ENCODE measurements at places on chromosomes 5 and 9. TPM values are rescaled to one million over a fixed set of nuclear protein-coding genes. Genes with fewer than 3 reads are reported as not detected.

- DNase-seq: peak; percentile 85
Measured at GRCh38 chr9:78014776-78015175, 16.8 kb downstream of the GNAQ start.

DNA sequence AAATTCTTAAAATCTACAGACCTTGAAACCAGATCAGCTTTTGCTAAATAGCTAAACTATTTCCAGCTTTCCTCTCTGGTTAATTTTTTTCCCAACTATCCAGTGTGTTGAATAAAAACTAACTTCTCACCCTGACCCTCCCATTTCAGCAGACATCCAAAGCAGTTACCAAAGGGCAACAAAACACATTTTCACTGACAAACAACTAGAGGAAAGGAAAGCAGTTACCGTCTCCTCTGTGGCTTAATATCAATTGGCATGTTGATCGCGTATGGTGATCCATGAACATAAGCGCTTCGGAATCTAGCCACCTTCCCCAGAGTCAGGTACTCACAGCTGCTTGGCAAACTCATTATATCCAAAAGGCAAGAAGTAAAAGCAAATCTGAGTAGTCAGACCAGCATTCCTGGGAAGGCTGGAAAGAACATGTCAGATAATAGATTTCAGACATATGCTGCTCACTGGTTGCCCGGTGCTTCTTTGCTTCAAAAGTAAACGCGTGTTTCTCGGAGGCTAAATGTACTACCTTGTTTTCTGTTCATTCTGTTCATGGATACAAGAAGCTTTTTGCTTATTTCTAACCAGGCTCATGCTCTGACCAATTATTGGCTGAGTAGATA lies 463.4 kb downstream of the PDE4D start:
- DNase-seq: no peak

Gene FAM221B
- total RNA-seq: not detected

Gene GMCL2
- not detected for total RNA-seq

- DNase-seq: no peak
Measured at GRCh38 chr9:70147651-70148050, 104.0 kb downstream of the MAMDC2 start.

Gene OSMR
- total RNA-seq: 38.6 TPM

Gene AP3S1
- total RNA-seq: 108 TPM

GRCh38 chr5:40001796-40002195 lies 577.0 kb upstream of the DAB2 start:
- no peak for DNase-seq

Gene LRSAM1
- total RNA-seq: 22.2 TPM

DNA sequence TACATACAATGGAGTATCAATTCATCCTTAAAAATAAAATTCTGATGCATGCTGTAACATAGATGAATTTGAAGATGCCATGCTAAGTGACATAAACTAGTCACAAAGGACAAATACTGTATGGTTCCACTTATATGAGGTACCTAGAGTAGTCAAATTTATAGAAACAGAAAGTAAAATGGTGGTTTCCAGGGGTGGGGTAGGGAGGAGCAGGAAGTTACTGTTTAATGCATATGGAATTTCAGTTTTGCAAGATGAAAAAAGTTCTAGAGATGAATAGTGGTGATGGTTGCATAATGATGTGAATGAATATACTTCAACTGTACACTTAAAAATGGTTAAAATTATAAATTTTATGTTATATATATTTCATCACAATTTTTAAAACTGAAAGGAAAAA lies 57.3 kb upstream of the FNIP1 start:
- DNase-seq: no peak

DNA sequence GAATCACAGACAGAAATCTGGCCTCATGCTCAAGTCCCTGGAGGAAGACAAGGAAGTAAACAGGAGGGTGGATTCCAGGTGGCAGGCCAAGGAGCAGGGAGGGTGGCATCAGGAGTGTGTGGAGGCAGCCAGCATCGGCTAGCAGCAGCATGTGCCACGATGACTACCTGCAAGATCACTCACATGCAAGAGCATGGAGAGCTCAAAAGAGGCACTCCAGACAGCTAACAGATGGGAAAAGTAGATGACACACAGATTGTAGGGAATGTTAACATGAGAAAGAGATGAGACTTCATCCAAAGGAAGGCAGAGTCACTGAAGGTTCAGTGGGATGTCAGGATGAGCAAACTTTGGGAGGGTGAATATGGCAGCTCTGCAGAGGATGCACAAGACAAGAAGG lies 104.3 kb downstream of the SEMA5A start:
- no peak for DNase-seq

- DNase-seq: no peak
Measured at GRCh38 chr5:371811-372555, 50.5 kb downstream of the AHRR start.

DNA sequence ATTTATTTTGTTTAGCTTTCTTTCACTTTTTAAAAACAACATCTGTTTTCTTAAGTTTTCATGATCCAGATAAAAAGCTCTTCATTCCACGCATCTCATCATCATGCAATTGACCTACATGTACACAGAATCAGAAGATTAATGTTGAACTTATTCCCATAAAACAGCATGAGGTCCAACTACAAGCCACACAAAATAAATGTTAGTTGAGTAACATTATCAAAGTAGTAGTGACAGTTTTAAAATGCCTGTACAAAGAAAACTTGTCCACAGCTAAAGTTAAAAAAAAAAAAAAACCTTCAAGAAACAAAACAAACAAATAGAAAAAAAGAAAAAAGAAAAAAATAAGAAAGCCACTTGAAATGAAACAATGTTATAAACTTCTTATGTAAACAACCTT lies 846.3 kb downstream of the TLE1 start:
- no peak for DNase-seq

- DNase-seq: no peak
Measured at GRCh38 chr5:178849316-178849715, 10.4 kb upstream of the ZNF354B start.

Gene CCDC180
- 3.5 TPM for total RNA-seq

DNA sequence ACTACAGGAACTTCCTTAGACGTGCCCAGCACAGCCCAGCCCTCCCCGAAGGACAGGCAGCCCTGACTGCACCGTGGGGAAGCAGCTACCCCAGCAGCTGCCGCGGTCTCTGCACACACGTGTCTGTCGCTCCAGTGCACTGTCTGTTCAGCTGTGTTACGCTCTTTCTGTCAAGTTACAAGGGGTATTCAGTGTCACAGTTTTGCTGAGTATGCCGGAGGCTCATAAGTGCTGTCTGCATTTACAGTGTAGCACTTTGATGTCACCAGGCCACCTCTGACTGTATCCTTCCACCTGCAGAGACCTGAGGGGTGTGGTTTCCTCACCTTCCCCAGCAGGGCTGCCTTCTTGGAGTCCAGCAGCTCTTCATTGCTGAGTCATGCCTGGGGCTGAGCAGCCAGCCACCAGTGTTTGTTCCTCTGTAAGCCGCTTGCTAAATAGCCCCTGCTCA lies 126.8 kb downstream of the EHMT1 start:
- DNase-seq: peak; percentile 36

Gene TEX48
- total RNA-seq: not detected

- no peak for DNase-seq
Measured at GRCh38 chr5:57770039-57770438, 287.4 kb upstream of the ACTBL2 start.

- DNase-seq: no peak
Measured at GRCh38 chr9:19114680-19115270, 12.1 kb upstream of the HAUS6 start.

DNA sequence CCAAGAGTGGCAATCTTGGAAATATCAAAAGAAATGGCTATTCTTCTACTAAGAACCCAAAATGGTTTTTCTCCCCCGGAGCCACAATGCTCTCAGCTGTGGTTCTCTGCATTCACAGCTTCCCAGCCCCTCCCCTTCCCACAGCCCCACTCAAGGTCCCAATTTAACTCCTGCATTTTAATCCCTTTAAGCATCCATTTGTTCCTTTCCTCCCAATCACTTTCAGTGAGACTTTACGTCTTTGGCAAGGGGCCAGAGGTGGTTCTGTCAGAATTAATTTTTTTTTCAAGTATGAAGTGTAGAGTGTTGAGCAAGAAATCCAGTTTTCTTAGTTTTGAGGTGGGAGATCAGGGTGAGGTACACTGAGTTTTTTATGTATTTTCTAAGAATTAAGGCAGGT lies 256.9 kb downstream of the GLIS3 start:
- no peak for DNase-seq

Gene IL9
- not detected for total RNA-seq

GRCh38 chr9:125652233-125652594 lies 54.8 kb downstream of the MAPKAP1 start:
- no peak for DNase-seq

- no peak for DNase-seq
Measured at GRCh38 chr9:74557571-74557970, 60.4 kb downstream of the RORB start.

- no peak for DNase-seq
Measured at GRCh38 chr9:17219261-17219660, 84.4 kb downstream of the CNTLN start.

Gene SLC28A3
- total RNA-seq: 0.29 TPM

DNA sequence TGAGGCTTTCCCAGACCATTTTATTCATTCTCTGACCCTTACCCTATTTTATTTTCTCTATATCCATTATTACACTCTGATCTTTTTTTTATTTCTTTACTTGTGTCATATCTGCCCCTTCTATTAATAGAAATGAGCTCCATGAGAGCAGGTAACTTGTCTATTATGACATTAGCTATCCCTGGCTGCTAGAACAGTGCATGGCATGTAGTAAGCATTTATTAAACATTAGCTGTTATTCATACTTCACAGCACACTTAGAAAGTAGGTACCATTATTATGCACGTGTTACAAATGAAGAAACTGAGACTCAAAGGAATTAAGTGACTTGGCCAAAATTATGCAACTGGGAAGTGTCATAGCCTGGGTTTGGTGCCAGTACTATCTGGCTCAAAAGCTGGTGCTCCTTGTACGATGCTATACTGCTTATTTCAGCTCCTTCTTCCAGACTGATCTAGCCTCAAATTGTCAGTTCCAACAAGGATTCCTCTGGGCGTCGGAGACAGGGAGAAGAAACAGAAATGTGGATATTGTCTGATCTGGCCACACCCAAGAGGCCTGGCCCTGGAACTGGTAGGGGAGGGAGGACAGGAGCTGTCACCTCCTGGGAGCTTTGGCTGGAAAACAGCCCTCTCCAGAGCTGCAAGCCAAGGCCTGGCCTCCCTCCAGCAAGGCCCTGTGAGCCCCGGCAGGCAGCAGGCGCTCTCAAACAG lies 10.8 kb upstream of the NIPAL4 start:
- DNase-seq: no peak

Gene PCA3
- total RNA-seq: not detected

GRCh38 chr5:9149988-9150387 lies 395.9 kb downstream of the SEMA5A start:
- peak; percentile 90 for DNase-seq

DNA sequence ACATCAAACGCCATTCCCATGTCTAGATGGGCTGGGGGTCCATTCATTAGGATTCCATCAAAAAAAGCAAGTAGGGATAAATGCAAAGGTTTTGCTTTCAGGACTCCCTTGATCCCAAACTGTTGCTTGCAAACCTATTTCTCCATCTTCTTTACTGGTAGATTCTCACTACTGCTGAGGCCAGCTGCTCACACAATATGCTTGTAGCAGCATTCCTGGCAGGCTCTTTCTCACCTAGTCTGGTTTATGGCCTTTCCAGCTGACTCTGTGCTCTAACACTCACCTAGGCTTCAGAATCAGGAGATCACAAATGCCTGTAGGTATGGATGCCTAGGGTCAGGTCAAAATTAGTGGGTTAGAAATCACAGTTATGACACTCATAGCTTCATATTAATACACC lies 274.7 kb downstream of the GABRB2 start:
- no peak for DNase-seq

DNA sequence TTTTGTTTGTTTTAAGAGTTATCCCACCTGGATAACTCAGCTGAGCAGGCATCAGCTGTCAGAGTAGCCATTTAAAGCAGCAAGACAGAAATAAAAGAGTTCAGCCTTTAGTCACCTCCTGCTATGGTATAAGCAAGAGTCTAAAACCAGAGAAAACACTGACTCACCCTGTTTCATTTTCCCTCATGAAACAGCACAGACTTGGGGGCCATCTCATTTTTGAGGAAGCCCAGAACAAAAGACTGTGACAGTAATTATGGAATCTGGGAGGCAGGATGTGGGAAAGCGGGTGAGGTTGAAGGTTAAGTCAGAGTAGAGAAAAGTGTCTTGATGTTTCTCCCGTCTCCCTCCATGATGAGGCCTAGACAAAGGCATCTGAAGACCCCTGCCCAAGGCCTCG lies 90.2 kb upstream of the FAM174A start:
- DNase-seq: peak; percentile 57

GRCh38 chr9:11931751-11932150 lies 761.4 kb upstream of the TYRP1 start:
- no peak for DNase-seq

GRCh38 chr5:80399526-80400239 lies 8.2 kb upstream of the ZFYVE16 start:
- DNase-seq: peak; percentile 31

DNA sequence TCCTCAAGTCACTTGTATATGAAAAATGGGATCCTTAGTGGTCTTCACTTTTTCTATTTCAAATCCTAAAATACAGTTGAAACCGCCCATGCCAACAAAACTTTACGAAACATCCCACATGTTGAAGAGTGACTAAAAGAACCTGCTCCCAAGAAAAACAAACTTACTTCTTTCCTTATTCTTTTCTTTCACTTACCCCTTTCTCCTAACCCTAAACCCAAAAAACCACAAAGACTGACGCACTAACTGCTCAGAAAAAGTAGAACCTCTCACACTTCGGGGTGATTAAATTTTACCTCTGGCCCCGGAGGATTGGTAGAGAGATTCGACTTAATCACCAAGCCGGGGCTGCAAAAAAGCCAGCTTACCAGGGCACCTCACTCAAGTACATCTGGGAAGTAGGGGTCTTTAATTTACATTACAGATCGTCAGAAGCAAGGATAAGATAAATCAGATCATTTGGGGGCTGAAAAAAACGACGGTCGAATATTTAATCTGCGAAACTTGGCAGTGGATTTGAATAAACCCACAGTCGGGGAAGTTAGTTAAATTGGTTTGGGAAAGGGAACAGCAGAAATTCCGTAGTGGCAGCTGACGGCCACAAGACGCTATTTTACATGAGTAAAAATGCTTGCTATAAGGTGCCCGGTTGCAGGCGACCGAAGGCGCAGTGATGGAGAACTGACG lies 1.3 kb downstream of the CDO1 start:
- peak; percentile 51 for DNase-seq

Gene MARCOL
- total RNA-seq: not detected

Data from astrocyte (in vitro differentiated cells and primary cell).